Stimulated activated CD4-positive, alpha-beta T cell treated with anti-CD3 and anti-CD28 coated beads, Interleukin-12 subunit alpha, Interleukin-12 subunit beta, amount 100 ng/mL, for 4 hours (primary cell): ENCODE measurements at places on chromosomes 6 and 20.

GRCh38 chr20:62952373-62952967, at the start of gene SLC17A9:
Gene SLC17A9 (plus strand): TSS chr20:62952709. CDS start chr20:62952831, 122 bp downstream.
- DNase-seq: peak; percentile 33

DNA sequence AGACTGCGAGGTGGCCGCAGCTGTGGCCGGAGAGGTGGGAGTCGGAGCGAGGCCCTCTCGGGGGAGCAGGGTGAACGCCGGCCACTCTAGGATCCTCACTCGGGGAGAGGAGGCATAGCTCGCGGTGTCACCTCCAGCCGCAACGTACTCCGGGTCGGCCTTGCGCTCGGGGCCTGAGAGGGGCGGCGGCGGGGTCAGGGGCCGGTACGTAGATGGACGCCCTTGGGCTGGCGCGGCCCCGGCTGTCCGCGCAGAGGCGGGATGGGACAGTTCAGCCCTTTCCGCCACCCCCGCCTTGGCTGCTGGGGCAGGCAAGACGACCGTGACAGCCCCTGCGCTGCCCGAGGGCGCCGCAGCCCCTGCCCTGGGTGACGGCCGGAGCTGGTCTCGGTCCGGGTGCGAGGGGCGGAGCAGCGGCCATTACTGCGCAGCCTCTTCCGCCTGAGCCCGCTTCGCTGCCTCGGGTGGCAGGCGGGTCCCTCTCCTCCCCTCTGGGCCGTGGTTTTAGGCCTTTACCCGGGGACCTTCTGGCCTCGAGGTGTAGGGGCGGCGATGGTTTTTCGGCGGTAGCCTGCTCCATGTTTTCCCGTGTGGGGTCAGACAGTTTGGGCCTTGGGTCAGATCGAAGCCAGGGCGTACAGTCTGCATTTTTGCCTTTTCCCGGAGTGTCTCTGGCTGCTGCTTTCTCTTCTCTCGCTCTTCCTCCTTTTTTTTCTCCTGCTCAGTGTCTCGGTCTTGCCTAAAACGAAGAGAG, 405 bp downstream of the RNF146 start:
- DNase-seq: peak; percentile 49

DNA sequence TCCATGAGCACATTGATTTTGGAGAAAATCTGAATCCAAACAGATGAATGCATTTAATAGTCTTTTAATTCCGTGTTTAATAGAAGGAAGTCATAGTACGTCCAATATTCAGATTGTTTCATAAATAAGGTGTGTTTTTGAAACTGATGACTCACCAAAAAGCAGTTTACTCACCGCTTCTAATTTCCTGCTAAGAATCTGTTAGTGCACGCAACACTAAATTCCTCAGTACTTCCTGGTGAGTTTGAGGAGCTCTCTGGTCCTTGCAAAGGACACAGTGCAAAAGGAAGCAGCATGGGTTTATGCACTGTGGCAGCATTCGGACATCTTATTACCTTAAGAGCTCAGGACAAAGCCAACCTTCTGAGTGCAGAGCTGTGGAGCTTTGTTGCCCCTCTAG, 2.3 kb upstream of the ADGRF1 start:
- no peak for DNase-seq

DNA sequence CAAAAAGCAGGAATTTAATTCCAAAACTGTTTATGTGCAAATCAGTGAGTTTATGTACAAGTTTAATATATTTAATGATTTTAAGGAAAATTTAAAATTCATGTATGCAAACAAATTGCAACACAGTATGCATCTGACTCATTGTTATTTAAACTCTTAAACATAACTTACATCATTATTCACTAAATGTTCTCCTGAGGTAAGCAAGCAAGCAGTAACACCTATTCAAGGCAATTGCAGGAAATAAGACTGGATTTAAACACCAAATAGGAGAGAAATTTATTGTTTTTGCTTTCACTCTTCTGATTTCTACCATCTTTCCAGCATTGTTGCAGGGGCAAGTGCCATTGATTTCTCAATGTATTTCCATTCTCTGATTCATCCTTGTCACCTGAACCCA, 239.5 kb downstream of the TFAP2A start:
- DNase-seq: no peak

- no peak for DNase-seq
Observed at GRCh38 chr6:77638129-77638830, 14.6 kb upstream of the MEI4 start.

DNA sequence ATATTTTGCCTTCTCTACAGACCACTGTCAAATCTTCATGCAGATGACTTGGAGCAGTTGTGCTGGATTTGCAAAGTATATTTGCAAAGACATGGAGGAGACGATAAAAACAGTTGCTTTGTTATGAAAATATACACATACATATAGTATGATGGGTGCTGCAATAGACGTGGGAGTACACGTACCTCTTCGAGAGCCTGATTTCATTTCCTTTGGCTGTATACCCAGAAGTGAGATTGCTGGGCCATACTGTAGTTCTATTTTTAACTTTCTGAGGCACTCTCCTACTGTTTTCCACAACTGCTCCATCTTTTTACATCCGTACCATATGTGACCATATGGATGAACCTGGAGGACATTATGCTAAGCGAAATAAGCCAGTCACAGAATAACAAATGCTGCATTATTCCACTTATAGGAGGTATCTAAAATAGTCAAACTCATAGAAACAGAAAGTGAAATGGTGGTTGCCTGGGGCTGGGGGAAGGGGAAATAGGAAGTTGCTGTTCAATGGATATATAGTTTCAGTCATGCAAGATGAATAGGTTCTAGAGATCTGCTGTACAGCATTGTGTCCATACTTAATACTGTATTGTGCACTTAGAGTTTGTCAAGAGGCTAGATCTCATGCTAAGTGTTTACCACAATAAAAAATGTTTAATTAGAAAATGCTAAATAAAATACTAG, 223.8 kb downstream of the HAO1 start:
- no peak for DNase-seq

DNA sequence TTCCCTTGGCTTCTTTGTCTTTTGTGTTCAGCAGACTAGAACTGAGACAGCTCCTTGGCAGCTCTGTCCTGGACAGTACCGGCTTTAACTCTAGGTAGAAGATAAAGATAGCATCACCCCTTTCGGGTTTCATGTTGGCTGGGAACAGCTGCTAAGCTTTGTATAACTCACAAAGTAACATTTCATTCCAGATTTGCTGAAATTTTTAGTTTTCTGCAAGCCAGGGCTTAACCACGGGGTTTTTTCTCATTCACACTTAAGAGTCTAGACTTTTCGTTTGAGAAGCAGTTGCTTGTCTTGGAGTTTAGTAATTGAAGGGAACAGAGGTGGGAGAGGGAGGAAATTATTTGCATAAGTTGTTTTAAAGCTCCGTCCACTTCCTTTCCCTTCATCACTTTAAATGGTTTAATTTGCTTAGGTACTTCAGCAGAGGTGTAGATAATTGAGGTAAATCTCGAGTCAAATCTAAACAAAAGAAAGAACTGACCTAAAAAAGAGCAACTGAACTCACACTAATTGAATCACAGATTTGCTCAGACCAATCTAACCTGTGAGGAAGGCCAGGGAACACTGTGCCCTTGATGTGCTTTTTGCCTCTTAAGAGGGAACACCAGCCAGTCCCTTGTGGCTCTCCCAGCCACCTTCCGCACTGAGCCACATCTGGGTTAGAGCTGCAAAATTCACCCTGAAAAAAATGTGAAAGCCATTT, 48.3 kb downstream of the RREB1 start:
- DNase-seq: no peak

DNA sequence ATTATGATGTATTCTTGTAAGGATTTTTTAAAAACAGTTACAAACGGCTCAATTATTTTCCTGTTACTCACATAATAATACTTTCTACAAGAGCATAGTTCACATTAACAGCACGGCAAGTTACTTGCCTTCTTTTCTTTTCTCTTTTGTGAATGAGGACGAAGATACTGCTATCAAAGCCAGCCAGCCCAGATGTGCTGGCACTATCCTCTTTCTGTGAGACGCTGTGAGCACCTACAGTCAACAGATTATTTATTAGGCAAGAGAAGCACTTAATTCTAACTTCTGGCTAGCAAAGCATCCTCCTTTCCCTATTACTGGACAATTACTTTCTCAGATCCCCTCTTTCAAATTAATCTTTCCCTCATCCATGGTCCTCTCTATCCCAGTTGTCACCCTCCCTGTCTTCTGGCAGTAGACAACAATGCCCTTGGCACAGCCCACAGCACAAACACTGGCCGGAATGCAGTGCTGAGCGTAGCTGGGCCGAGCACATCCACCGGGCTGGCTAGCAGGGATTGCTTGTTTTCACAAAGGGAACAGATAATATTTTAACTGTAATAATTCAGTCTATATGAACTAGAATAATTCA, 262.1 kb downstream of the FOXC1 start:
- DNase-seq: no peak

GRCh38 chr6:129485746-129486145, 224.2 kb downstream of the ARHGAP18 start:
- no peak for DNase-seq

GRCh38 chr6:142860498-142860897, 84.5 kb downstream of the HIVEP2 start:
- no peak for DNase-seq

- peak; percentile 19 for DNase-seq
Observed at GRCh38 chr20:54668271-54669039, 193.1 kb downstream of the DOK5 start.

DNA sequence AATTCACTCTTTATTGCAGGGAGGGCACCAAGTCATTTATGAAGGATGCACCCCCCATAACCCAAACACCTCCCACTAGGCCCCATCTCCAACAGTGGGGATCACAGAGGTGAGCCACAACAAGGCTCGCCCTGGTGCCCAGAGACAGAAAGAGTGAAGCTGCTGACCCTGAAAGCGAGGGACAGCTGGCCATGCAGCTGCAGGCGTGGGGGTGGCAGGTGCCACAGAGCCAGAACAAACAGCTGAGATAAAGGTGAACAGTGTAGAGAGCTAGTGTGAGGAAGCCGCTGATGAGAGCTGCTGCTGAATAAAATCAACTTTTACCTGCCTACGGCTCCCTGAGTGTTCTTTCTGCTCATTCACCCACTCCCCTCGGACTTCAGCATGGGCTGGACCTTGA, 18.8 kb upstream of the RGS17 start:
- DNase-seq: no peak

GRCh38 chr6:5107341-5107740, 22.2 kb downstream of the PPP1R3G start:
- no peak for DNase-seq

GRCh38 chr6:168171673-168172353, 92.8 kb upstream of the FRMD1 start:
- DNase-seq: no peak

DNA sequence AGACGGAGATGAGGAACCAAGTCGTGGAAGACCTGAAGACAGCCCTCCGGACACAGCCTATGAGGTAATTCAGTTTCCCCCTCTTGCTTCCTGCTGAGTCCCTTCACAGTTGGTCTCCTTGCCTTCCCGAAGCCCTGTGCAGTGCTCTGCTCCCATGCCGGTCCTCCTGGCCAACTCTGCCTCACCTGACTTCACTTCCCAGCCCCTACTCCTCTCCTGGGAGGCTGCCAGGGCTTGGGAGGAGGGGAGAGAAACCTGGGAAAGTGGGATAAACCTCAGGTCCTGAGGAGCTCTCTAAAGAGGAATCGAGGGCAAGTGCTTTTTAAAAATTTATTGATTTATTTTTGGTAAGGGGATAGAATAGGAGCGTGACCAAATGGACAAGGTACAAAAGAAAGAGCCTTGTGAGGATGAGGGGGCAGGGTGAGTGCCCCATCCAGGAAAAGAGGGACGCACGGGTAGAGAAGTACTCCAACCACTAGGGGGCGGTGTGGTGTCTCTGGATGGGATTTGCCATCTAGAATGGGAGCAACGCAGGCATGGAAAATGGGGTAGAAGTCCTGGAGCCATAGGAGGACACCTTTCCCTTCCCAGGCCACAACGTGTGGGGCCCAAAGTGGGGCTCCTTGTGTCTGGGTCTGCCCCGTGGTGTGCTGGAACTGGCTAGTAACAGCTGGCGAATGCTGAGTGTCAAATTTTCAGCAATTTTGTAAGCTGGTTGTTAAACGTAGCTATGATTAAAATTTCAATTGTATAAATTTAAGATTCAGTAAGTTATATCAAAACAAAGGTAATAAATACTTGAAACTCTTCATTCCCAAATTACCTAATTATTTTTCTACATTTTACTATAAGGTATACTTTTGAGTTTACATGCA, 69.0 kb downstream of the MOCS1 start:
- DNase-seq: peak; percentile 58

- DNase-seq: no peak
Observed at GRCh38 chr6:90477366-90477765, 109.5 kb downstream of the MAP3K7 start.
